Activated naive CD8-positive, alpha-beta T cell treated with anti-CD3 and anti-CD28 coated beads, Interleukin-2, amount 50 U/mL, for 24 hours (primary cell): ENCODE measurements at places on chromosomes 4 and X.
A peak's percentile ranks its signal among the peaks of the same experiment; 100 is the strongest.

GRCh38 chr4:35548921-35549320 is 695.4 kb downstream of the ARAP2 start:
- DNase-seq, result no peak

GRCh38 chr4:151676301-151676700 is 84.5 kb downstream of the GATB start:
- no peak for DNase-seq

DNA sequence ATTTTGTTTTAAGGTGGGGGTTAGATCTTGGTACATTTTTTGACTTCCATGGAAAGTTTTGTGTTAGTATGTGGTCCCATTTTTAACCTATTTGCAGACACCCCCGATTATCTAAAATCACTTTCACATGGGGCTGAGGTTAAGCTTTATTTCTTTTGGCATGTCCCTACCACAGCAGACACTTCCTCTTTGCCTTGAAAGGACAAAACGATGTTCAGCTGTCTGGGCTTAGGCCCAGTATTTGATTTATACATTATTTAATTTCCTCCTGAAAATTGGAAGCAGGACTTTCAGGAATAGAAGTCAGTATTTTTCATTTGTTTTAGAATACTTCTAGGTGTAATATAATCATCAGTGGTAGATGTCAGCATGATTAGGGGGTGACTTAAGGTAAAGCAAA is 112.4 kb upstream of the SPRY1 start:
- no peak for DNase-seq

DNA sequence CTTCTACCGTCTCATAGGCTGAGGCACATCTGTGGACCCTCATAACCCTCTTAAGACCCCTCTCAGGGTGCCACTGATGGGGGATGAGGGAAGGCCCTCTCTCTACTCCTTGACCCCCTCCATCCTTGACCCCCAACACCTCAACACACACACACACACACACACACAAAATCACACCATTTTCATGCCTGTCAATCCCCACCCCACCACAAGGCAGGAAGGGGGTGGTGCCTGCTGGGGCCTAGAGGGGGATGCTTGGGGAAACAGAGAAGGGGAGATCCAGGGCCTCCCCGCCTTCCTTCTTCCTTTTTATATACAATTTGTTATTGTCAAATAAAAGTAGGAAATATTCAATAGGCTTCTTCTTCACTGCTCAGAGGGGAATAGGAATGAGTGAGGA is 1.2 kb upstream of the EBP start:
- no peak for DNase-seq

DNA sequence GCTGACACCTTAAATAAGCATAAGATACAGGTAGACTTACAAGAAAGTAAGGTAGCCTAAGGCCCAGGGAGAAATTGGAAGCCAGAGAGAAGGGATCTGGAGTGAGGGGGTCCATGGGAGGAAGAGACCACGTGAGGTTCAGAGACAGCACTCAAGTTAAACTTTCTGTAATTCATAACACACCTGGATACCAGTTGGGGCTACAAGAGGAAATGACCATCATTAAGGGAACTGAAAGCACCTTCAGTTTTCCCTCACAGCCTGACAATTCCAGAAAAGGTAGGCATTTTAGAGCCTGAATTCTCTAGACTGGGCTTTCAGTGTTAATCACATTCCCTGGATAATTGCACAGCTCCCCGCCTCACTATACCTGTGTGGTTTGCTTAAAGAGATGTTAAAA is 355.5 kb downstream of the FBXW7 start:
- DNase-seq, result no peak

GRCh38 chr4:139887376-139887802 is 221.8 kb downstream of the MGST2 start:
- DNase-seq, result no peak

DNA sequence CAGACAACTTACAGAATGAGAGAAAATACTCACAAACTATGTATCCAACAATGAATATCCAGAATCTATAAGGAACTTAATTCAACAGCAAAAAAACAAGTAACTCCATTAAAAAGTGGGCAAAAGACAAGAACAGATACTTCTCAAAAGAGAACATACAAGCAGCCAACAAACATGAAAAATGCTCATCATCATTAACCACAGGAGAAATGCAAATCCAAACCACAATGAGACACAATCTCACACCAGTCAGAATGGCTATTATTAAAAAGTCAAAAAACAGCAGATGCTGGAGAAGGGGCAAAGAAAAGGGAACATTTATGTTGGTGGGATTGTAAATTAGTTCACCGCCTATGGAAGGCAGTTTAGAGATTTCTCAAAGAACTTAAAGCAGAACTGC is 150.3 kb downstream of the FGF16 start:
- DNase-seq, result no peak

DNA sequence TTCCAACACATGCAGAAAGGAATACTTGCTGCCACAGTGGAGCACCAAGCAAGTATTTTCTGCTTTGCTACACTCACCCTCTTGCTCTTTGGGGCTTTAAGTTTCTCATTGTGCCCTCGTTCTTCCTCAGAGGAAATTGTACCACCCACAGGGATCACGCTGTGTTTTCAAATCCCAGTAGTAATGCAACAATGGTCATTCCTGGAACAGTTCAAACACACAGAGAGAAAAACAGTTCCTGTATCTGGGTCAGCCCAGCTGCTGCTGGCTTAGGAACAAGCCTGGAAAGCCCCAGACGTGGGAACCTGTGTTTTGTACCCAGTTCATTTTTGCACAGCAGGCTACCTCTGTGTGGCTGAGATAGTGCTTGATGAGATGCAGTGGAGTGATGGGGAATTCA is 907.8 kb downstream of the STPG2 start:
- DNase-seq, result no peak

- no peak for DNase-seq
Measured at GRCh38 chr4:132479543-132479942, 669.6 kb upstream of the PCDH10 start.

DNA sequence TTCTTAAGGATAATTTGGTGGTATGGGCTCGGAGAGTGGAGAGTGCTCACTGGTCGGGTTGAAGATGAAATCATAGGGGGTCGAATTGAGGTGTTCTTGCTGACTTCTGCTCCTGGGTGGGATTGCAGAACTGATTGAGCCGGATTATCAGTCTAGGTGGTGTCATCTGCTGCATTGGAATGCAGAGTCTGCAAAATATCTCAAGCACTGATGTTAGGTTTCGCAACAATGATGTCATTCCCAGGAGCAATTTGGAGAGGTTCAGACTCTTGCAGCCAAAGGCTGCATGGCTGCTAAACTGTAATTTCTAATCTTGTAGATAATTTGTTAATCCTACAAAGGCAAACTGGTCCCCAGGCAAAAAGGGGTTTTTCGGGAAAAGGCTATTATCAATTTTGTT is 67.7 kb downstream of the RHOH start:
- DNase-seq, result no peak

DNA sequence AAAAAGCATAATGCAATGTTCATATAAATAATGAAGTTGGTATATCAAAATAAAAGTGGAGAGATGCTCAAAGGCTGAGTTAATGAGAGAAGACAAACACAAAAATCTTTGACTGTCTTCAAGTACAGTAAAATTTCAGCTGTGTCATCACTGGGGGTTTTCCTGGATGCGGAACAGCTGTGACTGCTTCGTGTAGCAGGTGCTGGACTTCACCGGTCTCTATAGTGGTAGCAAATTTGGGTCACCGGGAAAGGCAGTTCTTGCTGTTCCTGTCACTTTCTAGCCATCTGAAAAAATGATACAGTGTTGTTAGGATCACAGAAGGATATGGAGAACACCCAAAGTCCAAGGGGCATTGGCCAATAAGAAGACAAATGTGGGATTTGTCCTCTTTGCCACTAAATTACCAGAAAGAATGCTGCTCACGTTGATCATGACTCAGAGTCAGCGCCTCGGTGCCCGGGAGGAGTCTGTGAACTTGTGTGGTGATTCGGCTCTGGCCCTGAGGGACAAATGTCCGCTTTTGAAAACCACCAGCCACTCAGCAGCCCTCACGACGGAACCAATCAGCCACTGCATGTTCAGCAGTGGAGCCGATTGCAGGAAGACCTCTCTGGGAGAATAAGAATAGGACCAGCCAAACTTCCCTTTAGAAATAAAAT is 230.1 kb upstream of the FAT1 start:
- no peak for DNase-seq

GRCh38 chr4:163493643-163494359 is 689 bp upstream of the TMA16 start:
- DNase-seq, result peak; percentile 16

DNA sequence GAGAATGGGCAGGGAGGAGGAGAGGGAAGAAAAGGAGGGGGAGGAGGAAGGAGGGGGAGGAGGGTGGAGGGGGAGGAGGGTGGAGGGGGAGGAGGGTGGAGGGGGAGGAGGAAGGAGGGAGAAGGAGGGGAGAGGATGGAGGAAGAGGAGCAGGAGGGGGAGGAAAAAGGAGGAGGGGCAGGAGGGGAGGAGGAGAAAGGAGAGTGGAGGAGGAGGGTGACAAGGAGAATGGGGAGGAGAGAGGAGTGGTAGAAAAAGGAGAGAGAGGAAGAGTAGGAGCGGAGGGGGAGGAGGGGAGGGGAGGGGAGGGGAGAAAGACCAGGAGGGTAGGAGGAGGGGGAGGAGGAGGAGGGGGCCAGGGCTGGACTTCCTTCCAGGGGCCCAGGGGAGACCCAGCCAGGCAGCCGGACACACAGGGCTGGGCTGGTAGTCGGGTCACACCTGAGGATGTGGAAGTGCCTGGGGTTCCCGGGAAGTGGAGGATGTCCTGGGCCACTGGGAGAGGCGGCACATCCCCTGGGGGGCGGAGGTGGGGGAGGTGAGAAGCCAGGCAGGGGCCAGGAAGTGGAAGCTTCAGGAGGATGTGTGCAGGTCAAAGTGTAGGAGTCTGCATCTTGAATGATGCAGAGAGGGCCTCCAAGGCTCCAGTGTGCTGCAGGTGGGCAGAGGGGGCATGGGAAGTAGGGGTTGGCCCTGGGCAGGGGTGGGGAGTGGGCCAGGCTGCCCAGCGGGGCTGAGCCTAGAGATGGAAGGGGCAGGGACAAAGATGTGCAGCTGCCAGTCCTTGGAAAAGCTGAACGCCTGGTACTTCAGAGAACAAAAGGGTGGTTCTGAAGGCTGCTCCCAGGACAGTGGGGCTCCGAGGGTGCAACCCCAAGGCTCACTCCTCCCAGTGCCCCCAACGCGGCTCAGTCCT is 18.8 kb downstream of the IL3RA start:
- no peak for DNase-seq

DNA sequence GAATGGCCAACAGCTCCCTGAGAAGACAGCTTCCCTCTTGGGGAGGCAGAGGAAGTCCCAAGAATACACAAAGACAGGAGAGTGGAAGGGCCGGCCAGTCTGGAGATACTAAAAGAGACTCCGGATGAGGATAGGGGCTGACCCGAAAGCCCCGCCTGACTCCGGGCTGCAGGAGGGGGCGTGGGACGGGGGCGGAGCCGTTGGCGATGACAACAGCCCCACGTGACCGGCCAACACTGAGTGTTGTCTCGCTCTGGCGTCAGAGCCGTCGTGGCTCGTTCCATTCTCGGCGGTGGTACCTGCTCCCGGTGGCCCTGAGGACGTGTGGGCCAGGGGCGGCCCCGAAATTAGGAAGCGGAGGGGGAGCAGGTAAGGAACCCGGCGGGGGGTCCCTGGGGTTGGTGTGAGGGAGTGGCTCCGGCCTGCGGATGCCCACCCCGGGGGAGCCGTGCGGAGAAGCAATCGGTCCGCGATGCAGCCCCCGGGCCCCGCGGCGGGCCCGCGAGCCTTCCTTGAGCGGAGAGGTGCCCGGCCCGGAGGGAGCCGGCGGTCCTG is at the start of gene BEX4:
Gene BEX4, plus strand, starts transcription at position 239 of the 555 bp plus-strand sequence. CDS start 1,046 bp downstream, outside the sequence.
- peak; percentile 80 for DNase-seq

GRCh38 chr4:123046096-123046495 is 123.7 kb upstream of the NUDT6 start:
- no peak for DNase-seq

DNA sequence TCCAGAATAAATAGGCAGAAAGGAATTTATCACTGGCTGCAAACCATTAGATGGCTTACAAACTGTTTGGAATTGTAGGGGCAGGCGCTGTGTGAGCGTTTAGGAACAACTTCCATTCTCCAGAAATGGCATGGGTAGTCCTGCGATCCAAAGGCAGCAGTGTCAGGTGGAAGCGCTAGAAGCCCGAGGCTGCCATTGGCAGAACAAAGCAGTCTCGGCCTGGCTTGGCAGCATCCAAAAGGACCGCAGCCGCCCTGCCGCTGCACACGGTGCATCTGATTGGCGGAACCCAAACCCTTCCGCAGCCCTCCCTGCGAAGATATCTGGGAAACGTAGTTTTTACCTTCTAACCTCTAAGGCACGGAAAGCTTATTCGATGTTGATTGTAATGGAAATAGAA is 23.6 kb upstream of the YTHDC1 start:
- DNase-seq, result peak; percentile 55

GRCh38 chr4:37805091-37805490 is 21.4 kb upstream of the PGM2 start:
- DNase-seq, result no peak

GRCh38 chrX:133610056-133610455 is 194.8 kb upstream of the GPC4 start:
- no peak for DNase-seq

DNA sequence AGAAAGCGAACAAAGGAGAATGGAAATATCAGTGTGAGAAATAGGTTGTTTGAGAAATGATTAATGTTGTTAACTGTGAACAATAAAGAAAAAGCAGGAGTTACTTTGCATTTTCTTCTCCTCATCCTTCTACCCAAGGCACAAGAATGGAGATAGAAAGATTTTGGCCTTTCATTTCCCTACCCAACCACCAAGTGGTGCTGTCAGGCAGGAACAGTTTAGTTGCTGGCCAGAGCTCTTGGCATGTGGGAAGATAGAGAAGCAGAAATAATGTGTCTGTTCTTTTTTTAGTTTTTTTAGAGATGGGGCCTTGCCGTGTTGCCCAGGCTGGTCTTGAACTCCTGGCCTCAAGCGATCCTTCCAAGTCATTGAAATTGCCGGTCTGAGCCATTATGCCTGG is 12.8 kb downstream of the HOPX start:
- DNase-seq, result no peak

- no peak for DNase-seq
Measured at GRCh38 chr4:54677416-54677815, 19.7 kb downstream of the KIT start.

DNA sequence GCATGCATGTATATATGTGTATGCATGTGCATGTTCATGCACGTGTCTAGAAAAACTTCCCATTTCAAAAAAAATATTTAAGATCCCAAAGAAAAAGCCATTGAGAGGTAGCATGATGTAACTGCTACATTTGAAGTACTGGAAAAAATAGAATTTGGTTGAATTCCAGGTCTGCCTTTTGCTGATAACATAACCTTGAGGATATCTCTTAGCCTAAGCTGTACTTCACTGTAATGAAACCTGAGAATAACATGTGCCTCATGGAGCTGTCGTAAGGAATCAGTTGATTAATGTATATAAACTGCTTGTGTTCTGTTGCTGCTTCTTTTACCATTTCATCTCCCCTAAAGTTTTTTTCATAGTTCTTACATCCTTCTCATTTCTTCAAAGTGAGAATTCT is 351.8 kb downstream of the GRIA2 start:
- no peak for DNase-seq

GRCh38 chrX:106902684-106903083 is 457 bp downstream of the RIPPLY1 start:
- DNase-seq, result no peak
